Skeletal muscle cell (primary cell): ENCODE measurements at places on chromosomes 3 and 15.

DNA sequence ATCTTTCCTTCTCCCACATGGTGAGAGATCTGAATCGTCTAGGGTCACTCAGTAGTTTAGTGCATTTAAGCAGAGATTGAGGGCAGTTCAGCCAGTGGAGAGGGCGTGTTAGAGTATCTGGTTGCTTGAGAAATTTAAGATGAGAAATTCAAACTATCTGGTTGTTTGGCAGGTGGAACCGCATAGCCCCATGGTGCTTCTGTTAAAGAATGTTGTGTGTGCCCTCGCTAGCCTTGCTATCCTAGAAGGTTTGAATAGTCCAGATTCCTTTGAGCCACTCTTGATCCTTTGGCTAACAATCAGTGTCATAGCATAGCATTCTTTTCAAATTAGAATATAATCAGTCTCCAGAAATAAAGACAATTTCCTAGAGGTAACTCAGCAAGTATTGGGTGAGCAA, 32.1 kb downstream of the ABHD17C start:
- DNase-seq: no peak

- no peak for DNase-seq
Measured at GRCh38 chr3:170534227-170534626, 51.6 kb downstream of the SLC7A14 start.

DNA sequence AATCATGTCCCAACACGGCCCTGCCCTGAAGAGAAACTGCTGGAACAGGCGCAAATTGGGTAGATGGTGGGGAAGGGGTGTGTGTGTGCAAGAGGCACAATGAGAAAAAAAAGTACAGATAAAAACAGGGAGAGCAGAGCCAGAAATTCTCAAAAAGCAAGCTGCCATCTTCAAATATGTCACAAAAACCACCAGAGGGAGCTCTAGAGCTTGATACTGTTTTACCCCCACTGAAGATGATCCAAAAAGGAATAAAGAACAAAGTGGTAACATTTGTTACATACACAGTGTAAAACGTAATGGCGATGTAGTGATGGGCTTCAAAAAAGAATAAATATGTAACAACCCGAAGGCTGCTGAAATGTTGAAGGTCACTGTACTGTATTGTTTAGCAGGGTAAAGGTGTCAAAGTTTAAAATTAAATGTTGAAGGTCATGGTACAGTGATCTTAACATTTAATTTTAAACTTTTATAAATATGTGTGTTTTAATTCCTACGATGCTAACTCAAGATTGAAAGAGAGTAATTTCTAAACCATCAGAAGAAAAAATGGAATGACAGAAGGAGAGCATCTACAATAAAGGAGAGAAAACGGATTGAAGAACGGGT, 6.0 kb downstream of the SNRPA1 start:
- no peak for DNase-seq

DNA sequence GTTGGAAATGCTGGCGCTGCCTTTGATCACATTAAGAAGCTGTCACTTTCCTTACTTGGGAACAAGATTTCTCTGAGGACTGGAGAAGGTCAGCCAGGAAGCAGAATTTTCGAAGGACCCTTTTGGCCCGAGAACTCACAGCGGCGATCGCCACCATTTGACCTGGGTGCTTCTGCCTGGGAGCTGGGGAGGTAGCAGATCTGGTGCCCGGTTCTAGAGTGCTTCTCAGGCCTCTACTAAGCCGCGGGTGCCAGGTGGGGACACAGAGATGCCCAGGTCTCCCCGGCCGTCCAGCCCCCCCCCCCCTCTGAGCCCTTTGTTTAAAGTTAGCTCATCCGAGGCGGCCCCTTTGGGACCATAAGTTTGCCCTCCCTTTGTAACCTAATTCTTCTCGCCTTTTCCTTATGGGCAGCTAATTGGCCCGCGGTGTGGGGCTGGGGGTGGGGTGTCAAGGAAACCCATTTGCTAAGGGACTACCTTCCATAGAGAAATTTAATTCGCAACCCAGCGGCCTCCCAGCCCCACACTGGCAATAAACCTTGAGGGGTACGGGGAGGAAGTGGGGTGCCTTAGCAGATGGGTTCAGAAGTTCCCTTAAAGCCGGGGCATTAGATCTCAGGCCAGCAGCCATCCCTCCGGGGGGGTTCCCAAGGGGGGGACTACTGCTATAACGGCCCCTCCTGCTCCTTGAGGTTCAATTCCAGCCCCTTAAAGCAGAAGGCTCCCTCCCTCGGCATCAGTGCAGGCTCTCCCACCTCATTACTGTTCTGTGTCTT, 1.9 kb downstream of the GATA2 start:
- no peak for DNase-seq

- DNase-seq: no peak
Measured at GRCh38 chr3:46082849-46083248, 55.6 kb upstream of the XCR1 start.

- DNase-seq: no peak
Measured at GRCh38 chr3:113743006-113743630, 2.9 kb downstream of the NAA50 start.

DNA sequence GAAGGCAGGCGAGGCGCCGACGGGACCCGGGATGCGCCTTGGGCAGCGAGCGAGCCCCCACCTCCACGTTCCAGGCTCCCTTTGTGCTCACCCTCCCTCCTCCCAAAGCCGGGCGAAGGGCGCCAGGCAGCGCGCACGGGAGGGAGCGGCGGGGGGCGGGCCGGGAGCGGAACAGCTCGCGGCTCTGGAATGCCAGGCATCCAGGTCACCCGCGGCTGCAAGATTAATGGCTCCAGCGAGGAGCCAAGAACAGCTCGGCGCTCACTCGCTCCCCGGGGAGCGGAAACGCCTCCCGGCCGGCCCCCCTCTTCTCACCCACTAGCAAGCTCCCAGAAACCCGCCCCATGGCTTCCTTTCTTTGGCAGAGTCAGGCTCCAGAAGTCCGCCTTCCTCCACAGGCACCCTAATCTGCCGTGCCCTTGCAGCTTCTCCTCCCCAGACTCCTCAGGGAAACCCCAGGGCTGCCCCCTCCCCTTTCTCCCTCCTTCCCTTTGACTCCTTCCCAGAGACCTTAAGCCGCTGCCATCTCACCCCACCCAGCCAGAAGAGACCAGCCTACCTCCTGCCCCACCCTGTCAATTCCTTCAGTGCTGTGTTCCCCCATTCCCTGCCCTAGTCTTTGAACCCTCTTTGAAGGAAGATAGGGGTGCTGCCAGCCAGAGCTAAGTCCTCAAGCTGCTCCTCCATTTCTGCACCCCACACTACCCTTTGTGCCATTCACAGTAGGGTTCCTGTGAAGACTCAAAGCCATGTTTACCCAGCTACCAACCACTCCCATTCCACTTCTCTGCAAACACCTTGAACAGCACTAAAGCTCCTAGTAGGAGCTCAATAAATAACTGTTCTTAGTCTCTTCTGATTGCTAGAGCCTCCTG, 9.9 kb downstream of the AMOTL2 start:
- DNase-seq: peak; percentile 94

GRCh38 chr3:128727996-128728395, 2.0 kb downstream of the RAB7A start:
- no peak for DNase-seq

DNA sequence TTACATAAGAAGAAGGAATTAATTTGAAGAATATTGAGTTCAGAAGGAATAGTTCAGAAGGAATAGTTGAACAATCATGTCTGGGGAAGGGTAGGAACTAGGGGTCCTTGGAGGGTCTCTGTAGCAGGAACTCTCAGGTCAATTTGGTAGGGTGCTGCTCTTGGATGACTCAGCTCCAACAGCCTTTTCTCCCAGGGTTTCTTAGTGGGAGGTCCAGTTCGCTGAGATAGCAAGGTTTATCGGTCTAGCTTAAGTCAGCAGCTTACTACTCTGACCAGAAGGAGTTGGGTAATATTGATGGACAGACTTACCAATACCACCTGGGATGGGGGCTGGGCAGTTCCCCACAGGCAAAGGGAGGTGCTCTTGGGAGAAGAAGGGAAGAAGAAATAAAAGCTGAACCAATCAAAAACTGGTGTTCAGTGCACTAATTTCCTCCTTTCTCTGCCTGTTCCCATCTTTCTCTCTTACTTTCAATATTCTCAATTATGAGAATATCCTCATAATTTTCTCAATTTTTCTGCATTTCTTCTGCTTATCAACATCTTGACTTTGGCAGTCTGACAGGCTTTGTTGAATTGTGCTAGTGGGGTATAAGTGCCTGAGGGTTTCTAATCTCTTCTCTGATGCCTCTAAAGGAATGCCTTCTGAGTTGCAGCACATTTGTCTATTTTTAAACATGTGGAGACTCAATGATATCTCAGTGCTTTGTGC, 14.4 kb upstream of the MITF start:
- DNase-seq: no peak

DNA sequence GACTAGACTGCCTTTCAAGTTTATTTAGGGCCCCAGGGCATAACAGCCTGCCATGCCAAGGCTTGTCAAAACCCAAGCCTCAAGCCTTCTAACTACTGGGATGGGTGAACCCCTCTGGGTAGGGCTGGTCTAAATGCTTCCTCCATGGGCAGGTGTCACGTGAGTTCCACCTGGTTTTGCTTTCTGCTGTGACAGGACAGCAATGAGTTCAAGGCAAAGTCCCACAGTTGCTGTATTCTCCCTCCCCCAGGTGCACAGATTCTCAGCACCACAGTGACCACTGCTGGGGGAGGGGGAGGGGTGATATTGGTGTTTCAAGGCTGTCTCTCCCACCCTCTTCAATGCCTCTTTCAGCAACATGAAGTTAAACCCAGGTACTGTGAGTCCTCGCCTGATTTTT, 46.9 kb upstream of the UBE2Q2 start:
- DNase-seq: no peak

- no peak for DNase-seq
Measured at GRCh38 chr15:84661001-84661400, 3.0 kb upstream of the NMB start.

- DNase-seq: no peak
Measured at GRCh38 chr3:127682561-127682960, 9.8 kb downstream of the ABTB1 start.

- DNase-seq: no peak
Measured at GRCh38 chr3:171494457-171495109, 34.4 kb upstream of the TNIK start.

DNA sequence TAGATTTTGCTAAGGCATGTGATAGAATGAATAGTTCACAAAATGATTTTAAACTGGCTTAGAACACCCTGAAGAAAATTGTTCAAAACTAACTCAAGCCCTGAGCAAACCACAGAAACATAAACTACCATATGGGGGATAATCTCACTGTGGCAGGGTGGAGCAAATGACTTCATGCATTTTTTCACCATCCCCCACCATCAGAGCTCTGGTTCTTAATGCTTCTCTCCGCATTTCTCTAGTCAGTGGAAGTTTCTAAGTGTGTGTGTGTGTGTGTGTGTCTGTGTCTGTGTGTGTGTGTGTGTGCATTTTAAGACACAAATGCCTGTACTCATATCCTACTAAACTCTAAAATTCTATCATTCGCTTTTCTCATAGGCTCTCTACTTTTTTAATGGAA, 107.1 kb upstream of the PHLDB2 start:
- peak; percentile 88 for DNase-seq

GRCh38 chr3:45592830-45593707, 1.5 kb upstream of the LIMD1 start:
- DNase-seq: peak; percentile 68

DNA sequence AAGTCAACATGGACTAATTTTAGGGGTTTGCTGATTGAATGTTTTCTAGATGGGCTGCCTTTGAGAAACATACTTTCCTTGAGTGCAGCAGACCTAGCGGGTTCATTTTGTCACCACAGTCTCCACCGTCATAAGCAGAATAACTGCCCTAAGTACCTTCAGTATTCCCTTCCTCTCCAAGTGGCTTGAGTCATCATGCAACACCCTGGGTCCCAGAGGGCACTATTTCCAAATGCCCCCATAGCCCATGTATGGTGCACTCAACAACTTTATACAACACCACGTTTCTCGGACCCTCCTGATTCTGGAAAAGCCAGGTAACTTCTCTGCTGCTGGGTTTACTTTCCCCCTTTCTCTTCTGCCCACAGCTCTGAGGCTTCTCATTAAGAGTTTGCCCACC, 151.3 kb upstream of the STRIT1 start:
- DNase-seq: no peak

- no peak for DNase-seq
Measured at GRCh38 chr3:187833799-187834578, 88.7 kb upstream of the BCL6 start.

- no peak for DNase-seq
Measured at GRCh38 chr15:85099195-85099803, 117.6 kb downstream of the PDE8A start.

GRCh38 chr3:37836589-37836988, 25.1 kb upstream of the CTDSPL start:
- DNase-seq: no peak

DNA sequence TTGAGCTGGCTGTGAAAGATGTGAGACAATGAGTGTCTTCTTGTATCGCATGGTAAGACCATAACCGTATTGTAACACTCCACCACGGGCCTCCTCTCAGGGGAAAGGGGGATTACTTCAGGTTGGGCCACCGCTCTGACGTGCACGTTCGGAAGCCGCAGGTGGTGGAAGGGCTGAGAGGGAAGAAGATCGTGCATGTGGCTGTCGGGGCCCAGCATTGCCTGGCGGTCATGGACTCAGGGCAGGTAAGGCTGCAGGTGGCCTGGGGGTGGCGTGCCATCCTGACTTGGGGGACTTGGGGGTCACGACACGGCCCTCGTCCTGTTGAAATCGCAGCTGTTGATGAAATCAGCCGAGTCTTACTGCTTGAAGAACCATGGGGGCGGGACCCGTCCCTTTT, 87.3 kb upstream of the FAN1 start:
- no peak for DNase-seq

- DNase-seq: no peak
Measured at GRCh38 chr15:63615935-63616334, 18.7 kb downstream of the FBXL22 start.

DNA sequence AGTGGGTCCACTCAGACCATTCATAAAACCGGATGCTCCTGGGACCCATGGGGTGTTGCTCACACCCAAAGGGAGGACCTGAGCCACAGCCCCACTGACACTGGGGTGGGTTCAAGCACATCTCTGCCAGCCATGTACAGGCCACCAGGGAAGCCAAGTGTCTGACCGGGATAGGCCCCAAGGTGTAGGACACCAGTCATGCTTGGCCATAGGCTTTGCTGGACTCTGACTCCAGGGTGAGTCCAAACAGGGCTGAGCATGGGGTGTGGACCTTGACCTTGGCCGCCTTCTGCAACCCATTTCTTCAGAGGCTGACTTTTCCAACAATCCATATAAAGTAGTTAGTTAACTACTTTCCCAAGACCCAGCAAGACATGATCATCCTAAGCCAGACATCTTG, 31.4 kb upstream of the DUSP7 start:
- no peak for DNase-seq

GRCh38 chr15:61393949-61394348, 164.8 kb upstream of the RORA start:
- DNase-seq: peak; percentile 18

- DNase-seq: no peak
Measured at GRCh38 chr3:123907720-123908119, 23.6 kb upstream of the MYLK start.

- no peak for DNase-seq
Measured at GRCh38 chr3:41679374-41679773, 282.5 kb downstream of the ULK4 start.

DNA sequence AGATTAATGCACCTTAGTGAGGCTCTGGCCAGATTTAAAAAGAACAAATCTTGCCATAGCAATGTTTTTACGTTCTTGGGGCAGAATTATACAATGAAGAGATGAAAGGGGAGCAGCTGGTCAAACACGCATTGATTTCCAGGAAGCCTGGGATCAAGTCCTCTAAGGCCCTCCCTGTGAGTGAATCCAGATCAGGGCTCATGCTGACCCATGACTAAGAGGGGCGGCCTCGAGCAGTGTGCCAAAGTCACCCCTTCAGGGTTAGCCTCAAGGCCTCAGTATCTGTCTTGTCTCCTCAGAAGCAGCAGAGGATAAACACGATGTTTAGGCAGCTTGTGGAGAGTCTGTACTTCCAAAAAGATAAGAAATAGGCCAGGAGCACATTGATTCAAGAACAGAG, 9.3 kb upstream of the RBP1 start:
- no peak for DNase-seq
